K562 (cell line): ENCODE measurements at places on chromosomes 6 and 20.

DNA sequence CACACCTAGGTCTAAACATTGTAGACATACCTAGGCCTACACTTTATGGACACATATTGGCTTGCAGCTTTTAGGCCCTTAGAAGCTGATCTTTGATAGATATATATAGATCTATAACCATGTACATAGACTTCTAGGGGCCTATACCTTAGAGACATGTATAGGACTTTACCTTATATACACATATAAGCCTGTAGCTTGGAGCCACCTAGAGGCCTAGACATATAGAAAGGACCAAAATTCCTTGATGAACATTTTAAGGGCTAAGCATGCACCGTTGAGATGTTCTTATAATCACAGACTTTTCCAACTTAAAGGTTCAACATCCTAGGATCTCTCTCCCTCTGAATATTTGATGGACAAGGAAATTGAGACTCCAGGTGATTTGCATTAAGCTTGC, 371.7 kb upstream of the SASH1 start:
- DNase-seq, result no peak

DNA sequence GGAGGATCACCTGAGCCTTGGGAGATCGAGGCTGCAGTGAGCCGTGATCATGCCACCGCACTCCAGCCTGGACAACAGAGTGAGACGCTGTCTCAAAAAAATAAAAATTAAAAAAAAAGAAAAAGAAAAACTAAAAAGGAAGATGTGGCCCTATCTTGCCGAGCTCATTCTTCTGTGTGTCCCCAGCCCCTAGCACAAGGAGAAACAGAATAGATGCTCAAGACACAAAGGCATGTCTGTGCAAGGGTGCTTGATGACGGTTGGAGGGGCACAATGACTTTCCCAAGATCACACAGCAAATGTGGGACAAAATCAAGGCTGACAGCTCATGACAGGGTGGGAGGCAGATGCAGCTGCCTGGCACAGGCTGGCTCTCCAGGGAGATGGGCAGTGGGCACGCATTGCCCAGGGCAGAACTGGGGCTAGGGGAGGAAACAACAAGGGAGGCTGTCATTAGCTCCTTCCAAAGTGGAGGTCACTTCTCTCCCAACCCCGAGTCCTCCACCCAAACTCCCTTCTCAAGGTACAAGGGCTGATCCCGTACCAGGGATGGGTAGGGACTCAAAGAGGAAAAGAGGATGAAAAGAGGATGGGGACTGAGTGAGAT, 775 bp upstream of the NRSN2 start:
- DNase-seq, result no peak

DNA sequence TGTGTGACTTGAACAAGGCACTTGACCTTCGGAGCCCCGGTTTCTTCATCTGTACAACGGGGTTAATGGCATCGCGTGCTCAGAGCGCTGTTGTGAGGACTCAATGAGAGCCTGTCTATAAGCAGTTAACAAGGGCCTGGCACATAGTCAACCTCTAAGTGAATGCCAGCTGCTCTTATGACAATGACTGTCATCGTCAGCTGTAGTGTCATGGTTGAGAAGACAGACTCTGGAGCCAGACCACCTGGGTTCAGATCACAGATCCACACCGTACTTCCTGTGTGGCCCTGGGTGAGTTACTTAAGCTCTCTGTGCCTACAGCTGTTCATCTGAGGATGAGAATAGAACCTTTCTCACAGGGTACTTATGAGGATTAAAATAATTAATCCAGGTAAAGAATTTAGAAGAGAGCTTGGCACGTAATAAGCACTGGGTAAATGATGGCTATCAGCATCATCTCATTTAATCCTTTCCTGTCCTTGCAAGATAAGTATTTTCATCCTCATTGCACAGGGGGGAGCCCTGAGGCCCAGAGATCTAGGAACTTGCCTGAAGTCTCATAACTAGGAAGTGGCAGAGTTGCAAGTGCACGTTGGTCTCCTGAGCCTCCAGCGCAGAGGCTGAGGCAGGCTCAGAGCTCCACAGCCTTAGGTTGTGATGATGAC, 105.3 kb downstream of the EYA2 start:
- DNase-seq, result no peak

- no peak for DNase-seq
These were observed 1.9 kb downstream of the SIRPB2 start for GRCh38 chr20:1489325-1489724.
